ENCODE measurements at places on chromosomes 1 and 21.

DNA sequence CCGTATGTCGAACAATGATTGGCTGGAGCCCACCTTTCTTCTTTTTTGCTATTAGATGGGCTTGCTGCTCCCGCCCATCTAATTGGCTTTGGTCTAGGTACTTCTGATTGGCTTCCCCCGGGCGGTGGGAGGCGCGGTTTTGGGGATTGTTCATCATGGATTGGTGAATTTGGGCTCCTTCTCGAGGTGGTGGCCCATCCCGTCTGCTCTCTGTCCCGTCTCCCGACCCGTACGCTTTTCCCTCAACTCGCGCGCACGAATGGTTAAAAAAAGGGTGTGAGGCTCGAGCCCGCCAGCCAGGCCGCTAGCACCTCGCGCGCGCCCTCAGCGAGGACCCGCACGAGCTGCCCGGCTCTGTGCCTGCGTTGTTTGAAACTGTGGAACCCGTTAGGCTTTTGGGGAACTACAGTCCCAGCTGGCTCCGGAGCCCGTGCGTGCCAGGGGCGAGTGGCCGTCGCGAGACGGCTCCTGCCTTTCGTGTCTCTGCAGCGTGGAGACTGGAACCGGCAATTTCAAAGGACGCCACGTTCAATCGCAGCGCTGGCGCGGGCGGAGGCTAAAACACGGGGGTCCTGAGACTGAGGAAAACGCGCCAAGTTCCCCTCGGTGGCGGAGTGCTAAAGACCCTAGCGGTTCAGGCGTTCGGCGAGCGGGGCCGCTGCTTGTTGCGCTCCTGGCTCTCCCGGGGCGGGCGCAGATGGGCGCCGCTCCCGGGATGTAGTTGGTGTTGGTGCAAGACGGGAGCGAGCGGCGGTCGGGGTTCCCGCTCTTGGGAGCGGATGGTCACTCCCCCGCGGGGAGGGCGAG lies at the start of gene USP1:
Gene USP1 (plus strand): TSS at position 584 of the 807 bp plus-strand sequence. CDS start 2,819 bp downstream, outside the sequence.
- peak; percentile 98 for DNase-seq

DNA sequence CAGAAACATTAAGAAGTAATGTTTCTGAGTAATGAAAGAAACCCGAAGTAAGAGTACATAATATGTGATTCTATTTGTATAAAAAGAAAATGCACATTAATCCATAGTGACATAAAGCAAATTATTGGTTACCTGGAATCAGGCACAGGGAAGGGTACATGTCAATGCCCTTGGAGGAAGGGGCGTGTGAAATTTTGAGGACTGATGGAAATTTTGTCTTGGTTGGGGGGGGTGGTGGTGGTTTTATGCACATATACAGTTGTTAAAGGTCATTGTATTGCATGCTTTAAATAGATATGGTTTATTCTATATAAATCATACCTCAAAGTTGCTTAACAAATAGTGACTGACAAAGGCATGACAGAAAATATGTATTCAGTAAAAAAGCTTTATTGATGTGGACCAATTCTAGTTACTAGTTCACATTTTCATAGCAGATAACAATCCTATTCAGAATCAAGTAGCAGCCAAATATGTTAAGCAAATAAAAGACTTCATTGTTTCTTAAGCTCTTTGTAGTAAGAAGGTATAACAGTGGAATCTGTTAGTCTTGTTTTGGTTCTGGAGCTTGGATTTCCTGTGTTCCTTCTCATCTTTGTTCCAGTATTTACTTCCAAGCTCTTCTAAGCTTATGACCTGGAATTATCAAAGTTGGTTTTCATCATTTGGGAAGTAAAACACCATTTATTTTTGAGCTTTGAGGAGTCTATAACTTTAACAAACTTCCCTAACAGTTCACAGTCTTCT lies 15.1 kb downstream of the BACH1 start:
- no peak for DNase-seq

DNA sequence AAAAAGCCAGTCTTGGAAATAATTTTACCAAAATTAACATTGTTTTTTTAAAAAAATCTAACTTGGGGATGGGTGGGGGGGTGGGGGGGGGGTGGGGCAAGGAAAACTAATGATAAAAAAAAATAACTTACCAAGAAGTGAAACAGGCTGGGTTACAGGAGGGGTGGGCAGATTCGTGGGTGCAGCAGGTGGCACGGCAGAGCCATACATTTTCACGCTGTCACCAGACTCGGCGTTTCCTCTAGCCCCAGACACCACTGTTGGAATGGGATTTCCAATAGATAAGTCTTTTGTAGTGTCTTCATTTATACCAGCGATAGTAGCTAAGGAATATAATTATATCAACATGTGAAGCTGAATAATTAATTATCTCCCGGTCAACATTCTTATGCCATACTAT lies 25.4 kb downstream of the SOD1 start:
- DNase-seq: no peak

GRCh38 chr1:63148825-63149645 lies 173.3 kb upstream of the FOXD3 start:
- no peak for DNase-seq

DNA sequence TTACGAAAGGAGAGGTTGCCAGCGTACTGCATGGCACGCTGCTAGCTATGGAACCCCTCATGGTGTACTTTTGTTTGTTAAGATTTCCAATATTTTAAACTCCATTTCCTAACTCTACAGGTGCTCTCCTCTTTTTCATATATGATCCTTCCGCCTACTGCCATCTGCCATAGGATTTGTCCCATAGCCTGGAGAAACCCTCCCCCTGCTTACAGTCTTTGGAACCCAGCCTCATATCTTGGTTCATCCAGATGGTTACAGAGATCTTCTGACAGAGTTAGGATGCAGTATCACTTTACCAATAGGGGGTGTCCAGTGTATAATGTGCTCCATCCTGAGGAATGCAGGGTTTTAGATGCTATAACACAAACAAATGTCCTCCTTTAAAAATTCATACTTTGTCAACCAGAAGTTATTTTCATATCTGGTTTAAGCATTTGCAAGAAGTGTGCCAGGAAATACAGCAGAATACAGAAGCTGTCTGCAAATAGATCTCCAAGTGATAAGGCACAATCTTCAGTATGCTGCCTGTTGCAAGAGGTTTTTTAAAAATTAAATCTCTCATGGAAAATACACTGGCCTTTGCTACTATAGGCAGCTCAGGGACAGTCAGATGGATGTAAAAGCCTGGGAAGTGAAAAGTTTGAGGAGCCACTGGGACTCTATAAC lies 377.8 kb downstream of the KCNH1 start:
- DNase-seq: no peak

- DNase-seq: no peak
Observed at GRCh38 chr1:37094302-37094701, 60.0 kb upstream of the GRIK3 start.

- no peak for DNase-seq
Observed at GRCh38 chr1:55443175-55443915, 228.2 kb upstream of the USP24 start.

GRCh38 chr1:48870596-48870995 lies 93.9 kb upstream of the BEND5 start:
- no peak for DNase-seq

GRCh38 chr1:94319319-94320102 lies 82.1 kb upstream of the ARHGAP29 start:
- no peak for DNase-seq

DNA sequence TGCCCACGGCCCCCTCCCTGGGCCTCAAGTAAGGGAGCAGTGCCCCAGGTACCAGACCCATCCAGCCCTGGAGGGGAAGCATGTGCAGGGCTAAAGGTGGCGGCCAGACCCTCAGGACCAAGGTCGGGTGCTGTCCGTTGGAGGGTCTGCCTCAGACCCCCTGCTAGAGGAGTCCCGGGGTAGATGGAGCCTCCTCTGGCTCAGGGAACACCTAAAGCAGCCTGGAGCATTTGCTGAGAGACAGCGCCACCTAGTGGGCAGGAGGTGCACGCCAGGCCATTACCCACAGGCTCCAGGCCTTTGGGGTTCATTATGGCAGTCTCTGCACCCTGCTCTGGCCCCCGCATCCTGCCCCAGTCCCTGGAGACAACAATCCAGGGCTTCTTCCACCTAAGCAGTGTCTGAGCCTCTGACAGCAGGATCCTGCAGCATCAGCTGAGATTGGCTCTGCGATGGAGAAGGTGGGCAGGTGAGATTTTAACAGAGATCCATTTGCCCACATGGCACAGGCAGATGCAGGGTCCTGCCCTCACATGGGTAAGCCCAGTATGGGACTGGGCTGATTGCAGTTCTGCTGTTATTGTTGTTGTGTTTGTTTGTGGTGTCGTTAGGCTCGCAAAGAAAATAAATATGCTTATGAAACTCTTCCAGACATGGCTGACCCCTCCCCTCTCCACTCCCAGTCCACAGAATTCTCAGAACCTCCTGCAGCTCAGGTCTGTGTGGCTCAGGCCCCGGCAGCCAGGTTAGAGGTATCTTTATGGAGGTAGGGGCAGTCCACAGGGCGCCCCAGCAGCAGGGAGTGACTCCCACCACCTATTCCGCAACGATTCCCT lies 42.4 kb downstream of the CTNNBIP1 start:
- peak; percentile 73 for DNase-seq

GRCh38 chr1:29280409-29281131 lies 44.2 kb downstream of the PTPRU start:
- DNase-seq: no peak

DNA sequence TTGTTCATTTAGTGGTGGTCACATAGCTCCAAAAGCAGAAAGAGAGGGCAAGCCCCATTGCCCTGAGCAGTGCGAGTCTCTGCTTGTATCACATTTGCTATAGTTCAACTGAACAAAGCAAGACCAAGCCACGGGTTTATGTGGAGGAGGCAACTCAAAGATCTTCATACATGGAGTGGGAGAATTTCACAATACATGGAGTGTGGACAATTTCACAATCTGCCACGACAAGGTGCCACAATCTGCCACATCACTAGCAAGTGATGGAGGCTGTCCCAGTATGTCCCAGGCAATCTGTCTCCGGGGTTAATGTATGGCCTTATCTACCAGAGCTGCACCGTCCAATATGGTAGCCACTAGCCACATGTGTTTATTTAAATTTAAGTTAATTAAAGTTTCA lies 44.5 kb upstream of the DYRK1A start:
- no peak for DNase-seq

DNA sequence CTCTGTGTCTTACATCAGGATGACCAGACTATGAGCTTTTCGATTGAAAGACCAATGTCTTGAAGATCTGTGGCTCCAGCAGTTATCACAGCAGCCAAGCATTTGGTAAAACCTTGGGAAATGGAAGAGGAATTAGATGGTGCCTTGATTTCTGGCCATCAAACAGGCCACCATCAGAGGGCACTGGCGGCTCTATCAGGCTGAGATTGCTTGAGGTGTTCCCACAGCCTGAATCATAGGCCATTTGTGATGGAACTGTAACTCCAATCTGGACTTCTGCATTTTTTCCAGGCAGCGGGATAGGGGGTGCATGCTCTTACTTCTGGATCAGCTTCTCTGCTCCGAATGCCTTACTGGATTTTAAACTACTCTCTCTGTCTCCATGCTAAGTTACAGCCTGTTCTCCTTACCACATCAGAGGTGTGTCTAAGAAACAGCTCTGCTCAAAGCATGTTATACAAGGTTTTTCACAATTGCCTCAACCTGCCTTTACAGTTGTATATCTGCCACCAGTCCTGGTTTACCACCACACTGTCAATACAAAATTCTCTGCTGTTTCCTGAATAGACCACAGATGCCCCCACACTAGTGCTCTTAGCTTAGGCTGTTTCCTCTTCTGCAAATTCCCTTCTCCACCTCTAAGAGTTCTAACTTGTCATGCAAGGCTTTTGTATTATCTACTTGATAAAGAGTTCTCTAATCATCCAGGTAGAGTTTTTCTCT lies 180.9 kb downstream of the PTGER3 start:
- DNase-seq: no peak

- DNase-seq: no peak
Observed at GRCh38 chr1:20255666-20256065, 35.0 kb upstream of the VWA5B1 start.

DNA sequence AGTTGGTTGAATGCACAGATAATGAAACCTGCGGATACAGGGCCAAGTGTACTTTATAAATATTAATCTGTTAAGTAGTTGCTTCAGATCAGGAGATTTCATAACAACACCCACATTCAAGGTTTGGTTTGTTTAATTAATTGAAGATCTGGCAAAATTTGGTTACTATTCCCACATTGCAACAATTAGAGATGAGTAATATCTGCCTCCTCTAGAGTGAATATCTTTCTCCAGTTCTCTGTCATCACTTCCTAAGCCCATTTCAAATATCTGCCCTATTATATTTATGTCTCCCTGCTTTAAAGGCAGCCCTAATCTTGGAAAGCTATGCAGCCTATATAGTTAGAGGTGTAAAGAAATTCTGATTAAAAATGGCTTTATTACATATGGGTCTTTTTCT lies 61.4 kb downstream of the PPP2R5A start:
- no peak for DNase-seq

DNA sequence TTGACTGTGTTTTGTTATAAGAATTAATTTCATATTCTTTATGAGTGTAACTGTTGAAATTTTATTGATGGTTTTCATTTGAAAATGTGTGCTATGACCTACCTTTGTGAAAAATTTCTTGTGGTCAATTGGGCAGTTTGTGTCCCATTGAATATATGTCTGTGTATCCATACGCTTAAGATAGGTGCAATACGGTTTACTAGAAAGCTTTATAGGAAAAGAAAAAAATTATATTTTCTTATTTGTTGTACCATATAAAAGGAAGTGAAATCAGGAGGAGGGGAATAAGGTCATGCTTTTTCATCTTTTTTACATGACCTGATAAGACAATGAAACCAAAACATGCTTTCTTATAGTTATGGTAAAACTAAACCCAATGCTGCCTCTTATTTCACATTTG lies 807.7 kb downstream of the USP25 start:
- no peak for DNase-seq

DNA sequence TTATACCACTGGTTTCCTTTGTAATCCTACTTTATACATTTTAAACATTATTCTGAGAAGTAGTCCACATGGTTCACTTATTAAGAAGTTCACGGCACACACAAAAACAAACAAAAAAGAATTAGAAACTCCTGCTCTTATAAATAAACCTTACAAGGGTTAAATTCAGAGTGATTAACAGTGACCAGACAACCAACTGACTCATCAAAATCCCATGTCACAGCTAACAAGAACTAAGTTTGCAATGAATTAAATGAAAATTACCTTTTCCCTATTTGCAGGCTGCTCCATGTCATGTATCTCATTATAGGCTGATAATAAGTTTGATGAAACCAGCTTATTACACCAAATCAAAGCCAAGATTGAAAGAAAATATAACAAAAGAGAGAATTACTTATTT lies 77.5 kb downstream of the PUM1 start:
- DNase-seq: no peak

DNA sequence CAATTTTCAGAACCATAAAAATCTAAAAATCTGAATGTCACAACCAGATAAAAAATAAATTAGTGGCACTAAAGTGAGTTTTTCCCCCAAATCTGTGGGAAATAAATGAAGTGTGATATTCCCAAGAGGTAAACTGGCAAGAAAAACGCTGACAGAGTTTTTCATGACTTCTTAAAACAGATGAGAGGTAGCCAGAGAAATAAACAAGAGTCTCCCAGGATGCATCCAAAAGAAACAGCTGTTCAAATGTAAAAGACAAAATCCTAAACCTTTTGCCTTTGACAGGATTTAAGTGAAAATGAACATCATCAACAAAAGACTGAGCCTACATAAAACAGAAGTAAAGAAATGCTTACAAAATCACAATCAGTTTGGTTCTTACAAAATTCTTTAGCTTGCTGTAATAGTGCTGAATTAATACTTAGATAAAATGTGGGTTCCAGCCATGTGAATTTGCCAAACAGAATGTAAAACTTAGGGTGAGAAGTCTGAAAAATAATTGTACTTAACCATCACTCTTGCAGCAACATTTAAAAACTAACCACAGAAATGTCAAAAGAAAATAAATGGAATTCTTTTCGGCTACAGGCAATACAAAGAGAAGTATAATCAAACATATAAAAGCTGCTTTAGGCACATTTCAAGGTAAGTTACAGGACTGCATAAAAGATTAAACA lies 133.6 kb downstream of the EIF4G3 start:
- DNase-seq: no peak
